Esophagus squamous epithelium (tissue), 5 donors: ENCODE measurements at places on chromosomes 13 and 19.

GRCh38 chr19:6736169-6736916 is 1.0 kb downstream of the GPR108 start:
- DNase-seq = peak; percentile 45
- H3K4me3 ChIP-seq = peak overlapping the region; percentile 97
- no peaks in the 10 kb centered on the region for H3K27me3 ChIP-seq
- peaks cover 50% of the 10 kb centered on the region for H3K4me1 ChIP-seq
- peak overlapping the region; percentile 96 for H3K27ac ChIP-seq

GRCh38 chr19:1000591-1001537 is 645 bp downstream of the GRIN3B start:
- H3K27me3 ChIP-seq = peaks cover 90% of the 10 kb centered on the region
- DNase-seq = no peak
- no peaks in the 10 kb centered on the region for H3K36me3 ChIP-seq

GRCh38 chr19:17718550-17718946 is 732 bp upstream of the MAP1S start:
- H3K36me3 ChIP-seq = no peaks in the 10 kb centered on the region
- peaks cover 41% of the 10 kb centered on the region for H3K4me1 ChIP-seq
- no peak overlapping the region for H3K27ac ChIP-seq
- DNase-seq = no peak
- H3K4me3 ChIP-seq = peak overlapping the region; percentile 75

DNA sequence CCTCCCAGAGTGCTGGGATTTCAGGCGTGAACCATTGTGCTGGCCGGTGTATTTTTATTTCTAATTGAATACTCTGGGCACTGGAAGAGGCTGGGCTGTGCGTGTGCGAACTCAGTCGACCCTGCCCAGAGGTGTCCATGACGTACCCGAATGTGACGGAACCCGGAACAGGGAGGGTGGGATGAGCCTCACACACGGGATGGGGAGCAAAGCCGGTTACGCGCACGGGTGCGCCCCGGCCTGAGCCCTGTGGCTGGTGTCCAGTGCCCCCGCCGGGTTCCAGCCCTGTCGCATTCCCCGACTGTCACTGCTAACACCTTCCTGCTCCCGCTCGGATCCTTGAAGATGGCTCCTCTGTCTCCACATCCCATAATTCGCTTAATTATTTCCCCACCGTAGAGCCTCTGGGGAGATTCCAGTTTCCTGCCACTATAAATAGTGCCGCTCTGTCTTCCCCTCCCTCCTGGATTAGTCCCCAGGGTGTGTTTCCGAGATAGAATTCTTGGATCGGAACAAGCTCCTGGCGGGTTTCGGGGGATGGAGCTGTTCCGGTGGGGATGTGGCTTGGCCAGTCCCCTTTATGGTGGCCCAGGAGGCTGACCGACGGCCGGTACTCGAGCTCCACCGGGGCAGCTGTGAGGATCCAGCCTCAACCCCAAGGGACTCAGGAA is 22.0 kb downstream of the SBNO2 start:
- H3K4me3 ChIP-seq = no peak overlapping the region
- no peak for DNase-seq
- H3K36me3 ChIP-seq = peaks cover 71% of the 10 kb centered on the region
- H3K27ac ChIP-seq = peak overlapping the region; percentile 75

DNA sequence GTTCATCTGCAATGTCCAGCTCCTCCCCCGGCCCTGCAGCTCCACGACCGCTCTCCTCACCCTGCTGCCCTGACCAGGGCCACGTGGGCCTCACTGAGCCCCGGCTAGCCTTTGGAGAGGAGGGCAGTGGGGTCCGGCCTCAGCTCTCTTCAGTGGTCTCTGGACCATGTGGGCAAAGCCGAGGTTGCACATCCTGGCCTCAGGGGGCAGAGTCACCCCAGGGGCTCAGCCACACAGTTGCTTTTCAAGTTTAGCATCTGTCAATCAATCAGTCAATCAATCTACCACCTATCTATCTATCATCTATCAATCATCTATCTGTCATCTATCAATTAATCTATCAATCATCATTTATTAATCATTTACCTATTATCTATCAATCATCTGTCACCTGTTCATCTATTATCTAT is 3.0 kb upstream of the DIRAS1 start:
- peaks cover 29% of the 10 kb centered on the region for H3K4me1 ChIP-seq
- H3K4me3 ChIP-seq = no peak overlapping the region
- no peak for DNase-seq

- no peaks in the 10 kb centered on the region for H3K27me3 ChIP-seq
- H3K4me1 ChIP-seq = peaks cover 50% of the 10 kb centered on the region
- no peak overlapping the region for H3K4me3 ChIP-seq
Observed at GRCh38 chr19:44738136-44738535, 10.4 kb upstream of the BCL3 start.
